ENCODE measurements at places on chromosomes 16 and 17.

GRCh38 chr16:14303639-14304394 is 232.7 kb downstream of the MRTFB start:
- DNase-seq: no peak

DNA sequence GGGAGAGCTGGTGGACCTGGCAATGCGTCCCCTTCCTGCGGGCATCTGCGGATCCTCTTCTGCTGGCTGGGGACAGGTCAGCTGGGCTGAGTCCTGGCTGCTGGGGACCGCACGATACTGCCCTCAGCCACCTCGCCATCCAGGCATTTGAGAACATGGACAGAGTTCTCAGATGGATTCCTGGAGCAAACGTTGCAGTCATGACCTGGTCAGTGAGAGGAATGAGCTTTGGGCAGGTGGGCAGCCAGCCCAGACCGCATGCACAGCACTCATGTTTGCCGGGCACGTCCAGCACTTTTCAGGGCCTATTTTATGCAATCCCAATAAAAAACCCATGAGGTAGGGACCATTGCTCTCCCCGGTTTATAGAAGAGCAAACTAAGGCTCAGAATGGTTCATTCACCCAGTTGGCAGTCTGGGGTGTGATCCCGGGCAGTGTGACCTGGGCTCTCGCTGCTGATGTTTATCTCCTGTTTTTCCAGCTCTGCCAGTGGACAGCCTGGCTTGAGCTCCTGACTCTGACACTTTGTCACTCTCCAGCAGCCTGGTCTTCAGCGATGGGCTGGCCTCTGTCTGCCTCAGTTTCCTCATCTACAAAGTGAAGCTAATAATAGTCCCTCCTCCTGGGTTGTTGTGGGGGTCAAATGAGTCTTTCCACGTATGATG is 294.7 kb downstream of the IRF8 start:
- no peak for DNase-seq

- no peak for DNase-seq
Observed at GRCh38 chr17:3885271-3885670, 7.6 kb downstream of the CAMKK1 start.

DNA sequence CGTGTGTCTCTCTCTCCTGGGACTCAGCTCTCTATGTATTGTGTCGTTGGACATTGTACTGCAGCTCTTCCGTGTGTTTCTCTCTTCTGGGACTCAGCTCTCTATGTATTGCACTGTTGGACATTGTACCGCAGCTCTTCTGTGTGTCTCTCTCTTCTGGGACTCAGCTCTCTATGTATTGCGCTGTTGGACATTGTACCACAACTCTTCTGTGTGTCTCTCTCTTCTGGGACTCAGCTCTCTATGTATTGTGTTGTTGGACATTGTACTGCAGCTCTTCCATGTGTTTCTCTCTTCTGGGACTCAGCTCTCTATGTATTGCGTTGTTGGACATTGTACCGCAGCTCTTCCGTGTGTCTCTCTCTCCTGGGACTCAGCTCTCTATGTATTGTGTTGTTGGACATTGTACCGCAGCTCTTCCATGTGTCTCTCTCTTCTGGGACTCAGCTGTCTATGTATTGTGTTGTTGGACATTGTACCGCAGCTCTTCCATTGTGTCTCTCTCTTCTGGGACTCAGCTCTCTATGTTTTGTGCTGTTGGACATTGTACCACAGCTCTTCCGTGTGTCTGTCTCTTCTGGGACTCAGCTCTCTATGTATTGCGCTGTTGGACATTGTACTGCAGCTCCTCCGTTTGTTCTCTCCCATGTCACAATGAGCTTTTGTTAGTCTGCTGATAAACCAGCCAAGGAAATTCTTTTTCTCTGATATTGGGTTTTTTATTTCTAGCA is 84.8 kb downstream of the RPTOR start:
- no peak for DNase-seq

DNA sequence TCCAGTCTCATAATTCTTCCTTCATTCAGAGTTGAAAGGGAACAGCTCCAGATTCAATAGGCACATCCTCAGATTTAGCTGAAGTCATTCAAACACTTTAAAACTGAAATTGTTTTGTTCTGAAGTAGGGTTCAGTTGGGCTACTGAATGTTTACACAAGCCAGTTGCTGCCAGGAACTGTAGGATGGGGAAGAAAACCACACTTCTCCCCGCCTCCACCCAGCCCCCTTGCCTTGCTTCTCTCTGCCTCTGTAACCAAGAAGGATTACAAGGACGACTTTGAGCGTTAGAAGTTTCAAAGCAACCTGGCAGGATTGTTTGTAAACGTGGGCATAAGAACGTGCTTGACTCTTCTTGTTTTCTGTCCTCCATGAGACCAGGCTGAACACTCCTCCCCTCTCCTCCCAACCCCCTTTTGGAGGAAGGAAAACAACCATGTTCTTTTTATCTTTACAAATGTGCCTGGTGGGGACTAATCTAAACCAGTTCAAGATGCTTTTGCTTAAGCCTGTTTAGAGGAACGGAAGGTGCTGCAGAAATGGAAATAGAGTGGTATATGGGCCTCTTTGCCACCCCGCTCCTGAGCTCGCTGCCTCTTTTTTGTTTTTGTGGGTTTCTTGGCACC is 287.9 kb downstream of the FTO start:
- DNase-seq: no peak

DNA sequence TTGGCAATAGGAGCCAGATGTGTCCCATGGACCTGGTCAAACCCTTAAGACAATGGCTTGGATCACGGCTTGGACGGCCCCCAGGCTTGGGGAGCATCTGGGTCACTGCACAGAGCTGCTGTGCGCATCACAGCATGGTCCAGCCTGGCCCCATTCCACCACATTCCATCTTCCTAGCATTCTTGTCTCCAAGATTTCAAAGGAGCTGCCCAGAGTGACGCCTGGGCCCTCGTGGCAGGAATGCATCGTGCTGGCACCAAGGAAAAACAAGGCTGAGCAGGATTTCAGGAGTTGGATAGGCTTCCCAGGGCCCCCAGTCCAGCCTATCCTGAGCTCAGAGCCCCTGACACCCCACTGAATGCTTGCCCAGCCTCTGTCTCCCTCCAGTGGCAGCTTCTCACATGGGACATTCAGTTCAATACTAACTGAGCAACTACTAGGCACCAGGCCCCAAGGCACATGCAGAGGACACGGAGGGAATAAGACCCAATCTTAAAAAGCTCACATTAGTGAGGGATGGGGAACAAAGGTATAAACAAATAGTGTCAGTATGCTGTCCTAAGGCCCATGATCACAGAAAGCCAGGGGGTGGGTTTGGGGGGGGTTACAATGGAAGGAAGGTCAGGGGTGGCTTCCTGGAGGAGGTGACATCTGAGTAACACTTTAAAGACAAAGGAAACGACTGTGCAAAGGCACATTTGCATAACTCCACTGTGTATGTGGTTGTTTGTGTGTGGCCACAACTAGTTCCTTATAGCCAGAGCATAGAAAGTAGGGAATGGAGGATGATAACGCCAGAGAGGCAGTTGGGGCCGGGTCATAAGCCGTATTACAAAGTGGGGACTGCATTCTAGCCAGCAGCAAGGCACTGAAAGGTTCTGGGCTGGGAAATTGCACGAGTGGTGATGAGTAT is 34.1 kb downstream of the TK2 start:
- no peak for DNase-seq

DNA sequence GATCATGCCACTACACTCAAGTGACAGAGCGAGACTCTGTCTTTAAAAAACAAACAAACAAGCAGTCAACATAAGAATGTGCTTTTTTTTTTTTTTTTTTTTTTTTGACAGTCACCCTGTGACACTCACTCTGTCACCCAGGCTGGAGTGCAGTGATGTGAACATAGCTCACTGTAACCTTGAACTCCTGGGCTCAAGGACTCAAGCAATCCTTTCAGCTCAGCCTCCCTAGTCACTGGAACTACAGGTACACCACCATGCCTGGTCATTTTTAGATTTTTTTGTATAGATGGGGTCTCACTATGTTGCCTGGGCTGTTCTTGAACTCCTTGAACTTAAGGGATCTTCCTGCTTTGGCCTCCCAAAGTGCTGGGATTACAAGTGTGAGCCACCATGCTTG is 15.3 kb upstream of the CHP2 start:
- no peak for DNase-seq

- no peak for DNase-seq
Observed at GRCh38 chr16:62969711-62970318, 933.6 kb upstream of the CDH8 start.

DNA sequence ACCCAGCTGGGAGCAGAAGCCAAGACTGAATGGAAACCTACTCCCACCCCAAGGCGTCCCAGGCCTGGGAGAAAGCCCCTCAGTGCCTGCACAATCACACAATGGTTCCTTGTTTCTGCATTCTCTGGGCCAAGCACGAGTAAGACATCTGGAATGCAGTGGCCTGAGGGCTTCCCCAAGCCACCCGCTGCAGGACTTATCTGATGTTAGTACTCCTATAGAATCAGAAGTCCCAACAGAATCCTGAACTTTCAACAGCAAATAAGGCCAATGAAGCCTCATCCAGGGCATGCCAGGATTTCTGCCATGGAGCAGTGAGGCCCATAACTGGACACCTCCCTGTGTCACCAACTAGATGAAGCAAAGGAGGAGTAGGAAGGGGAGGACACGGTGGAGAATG is 28.6 kb downstream of the MYO18A start:
- no peak for DNase-seq

DNA sequence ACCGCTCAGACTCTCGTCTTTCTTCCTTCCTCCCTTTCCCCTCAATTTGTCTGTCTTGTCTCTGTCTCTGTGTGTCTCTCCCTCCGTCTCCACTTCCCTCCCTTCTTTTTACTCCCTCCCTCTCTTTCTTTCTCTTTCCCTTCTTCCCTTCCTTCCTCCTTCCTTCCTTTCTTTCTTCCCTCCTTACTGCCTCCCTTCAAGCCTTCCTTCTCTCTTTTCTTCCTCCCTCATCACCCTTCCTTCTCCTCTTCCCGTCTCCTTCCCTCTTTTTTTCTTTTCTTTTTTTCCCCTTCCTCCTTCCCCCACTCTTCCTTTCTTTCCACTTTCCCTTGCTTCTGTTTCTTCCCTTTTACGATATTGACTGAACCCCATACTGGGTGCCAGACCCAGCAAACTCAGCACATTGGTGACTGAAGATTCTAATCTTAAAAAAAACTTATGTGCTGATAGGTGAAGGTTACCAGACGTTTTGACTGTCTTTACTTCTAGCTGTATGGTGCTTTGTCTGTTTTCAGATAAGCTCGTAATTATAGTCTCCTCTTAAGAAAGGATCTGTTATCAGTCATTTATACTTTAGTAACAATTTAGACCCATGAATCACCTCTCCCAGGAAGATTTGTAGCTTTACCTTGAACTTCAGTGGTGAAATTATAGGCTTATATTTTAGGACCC is 481 bp upstream of the BRD7 start:
- no peak for DNase-seq

DNA sequence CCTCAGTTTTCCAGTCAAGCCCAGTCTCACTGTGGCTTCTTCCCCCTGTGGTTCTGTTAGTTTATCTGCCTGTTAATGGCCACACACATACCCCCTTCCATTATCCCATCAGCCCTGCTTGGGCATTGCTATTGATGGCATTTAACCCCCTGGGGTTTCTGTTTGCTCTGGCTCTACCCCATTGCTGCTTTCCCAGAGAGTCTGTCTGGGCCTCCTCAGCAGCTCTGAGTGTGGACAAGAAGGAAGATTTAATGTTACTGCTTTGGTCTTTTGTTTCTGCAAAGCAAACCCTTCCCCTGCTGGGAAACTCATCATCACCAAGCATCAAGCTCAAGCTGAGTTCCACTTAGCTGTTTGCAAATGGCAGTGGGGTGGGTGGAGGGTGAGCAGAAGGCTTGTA is 162.7 kb downstream of the CCT6B start:
- DNase-seq: no peak

- no peak for DNase-seq
Observed at GRCh38 chr17:58611331-58611730, 80.5 kb downstream of the TEX14 start.

DNA sequence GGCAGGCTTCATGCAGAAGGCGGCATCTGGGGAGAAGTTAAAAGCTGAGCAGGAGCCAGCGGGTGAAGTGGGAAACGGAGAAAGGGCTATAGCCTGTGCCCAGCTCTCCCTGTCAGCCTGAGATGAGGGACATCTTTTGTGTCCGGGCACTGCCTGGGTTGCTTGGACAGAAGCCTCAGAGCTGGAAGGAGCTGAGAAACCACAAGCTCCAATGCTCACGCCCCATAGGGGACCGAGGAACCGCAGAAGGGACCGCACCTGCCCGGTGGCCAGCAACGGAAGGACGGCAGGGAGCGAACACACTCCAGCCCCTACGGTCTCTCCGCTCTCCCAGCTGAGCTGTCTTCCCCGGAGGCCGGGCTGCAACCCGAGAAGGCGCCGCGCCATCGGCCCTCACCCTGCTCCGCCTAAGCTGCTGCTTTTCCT is 175.8 kb downstream of the NPIPB11 start:
- DNase-seq: no peak

GRCh38 chr16:84308120-84308519 is 13.4 kb downstream of the WFDC1 start:
- DNase-seq: no peak

DNA sequence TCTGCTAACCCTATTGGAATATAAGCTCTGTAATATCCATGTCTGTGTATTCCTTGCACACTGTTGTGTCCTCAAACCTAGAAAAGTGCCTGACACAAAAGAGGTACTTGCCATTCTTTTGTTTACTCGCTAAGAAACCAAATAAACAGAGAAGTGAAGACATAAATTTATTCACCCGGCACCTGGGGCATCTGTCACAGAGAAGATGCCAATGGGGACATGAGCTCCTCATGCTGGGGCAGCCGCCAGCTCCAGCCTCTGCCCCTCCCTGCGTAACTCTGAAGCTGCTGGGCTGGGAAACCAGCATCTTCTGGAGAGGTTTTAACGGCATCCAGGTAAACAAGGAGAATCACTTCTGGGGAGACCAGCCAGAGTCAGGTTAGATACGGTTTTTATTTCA is 15.1 kb upstream of the CDRT4 start:
- DNase-seq: no peak

DNA sequence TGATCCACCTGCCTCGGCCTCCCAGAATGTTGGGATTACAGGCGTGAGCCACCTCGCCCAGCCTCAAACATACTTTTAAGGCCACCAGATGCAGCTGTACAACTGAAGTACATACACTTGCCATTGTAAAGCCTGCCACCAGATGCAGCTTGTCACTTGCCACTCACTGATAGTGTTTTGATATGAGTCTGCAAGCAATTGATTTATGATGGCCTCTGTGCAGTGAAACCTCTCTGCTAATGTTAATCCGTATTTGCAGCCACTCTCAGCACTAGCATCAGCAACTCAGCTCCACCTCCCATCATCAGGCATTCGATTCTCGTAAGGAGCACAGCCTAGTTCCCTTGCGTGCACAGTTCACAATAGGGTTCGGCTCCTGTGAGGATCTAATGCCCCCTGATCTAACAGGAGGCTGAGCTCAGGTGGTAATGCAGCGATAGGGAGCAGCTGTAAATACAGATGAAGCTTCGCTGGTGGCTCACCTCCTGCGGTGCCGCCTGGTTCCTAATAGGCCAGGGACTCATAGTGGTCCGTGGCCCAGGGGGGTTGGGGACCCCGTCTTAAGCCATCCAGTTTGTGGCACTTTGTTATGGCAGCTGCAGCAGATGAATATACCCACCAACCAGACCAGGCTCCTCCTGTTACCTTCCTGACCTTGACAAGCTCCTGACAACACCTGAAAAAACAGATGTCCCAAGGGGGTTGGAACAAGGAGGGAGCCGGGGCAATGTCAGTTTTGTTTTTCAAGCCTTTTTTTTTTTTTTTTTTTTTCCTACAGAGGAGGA is 1.3 kb upstream of the HERPUD1 start:
- DNase-seq: no peak

DNA sequence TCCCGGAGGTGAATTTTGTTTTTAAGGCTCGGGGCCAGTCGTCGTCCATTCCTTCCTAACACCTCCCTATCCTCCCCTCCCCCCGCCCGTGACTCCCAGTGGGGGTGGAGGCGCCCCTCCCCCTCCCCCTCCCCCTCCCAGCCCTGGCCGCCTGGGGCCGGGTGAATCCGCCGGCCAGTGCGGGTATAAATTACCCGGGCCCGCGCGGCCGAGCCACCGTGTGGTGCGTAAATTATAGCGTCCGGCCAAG is 2.0 kb upstream of the GSE1 start:
- no peak for DNase-seq

Measured in cerebellar nuclear complex (tissue), 1 donor.